Stimulated activated CD4-positive, alpha-beta T cell treated with anti-CD3 and anti-CD28 coated beads, Interleukin-1b, Interleukin-23, amount 100 ng/mL, for 48 hours (primary cell): ENCODE measurements at places on chromosomes 7 and 10.

DNA sequence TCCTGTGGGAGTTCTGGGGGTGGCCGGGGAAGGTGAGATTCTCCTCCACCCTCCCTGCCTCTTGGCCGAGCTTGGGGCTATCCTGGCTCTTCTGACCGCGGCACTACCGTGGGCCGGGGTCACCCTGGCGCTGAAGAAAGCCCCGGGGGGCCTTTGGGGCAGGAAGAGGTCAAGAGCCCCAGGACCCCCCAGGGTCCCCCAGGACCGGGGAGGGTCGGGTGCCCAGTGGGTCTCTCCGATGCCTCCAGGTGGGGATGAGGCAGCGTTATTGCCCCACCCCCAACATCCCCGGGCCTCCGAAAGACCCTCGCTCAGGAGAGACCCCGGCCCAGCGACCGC, 439 bp upstream of the KNDC1 start:
- DNase-seq, result no peak

DNA sequence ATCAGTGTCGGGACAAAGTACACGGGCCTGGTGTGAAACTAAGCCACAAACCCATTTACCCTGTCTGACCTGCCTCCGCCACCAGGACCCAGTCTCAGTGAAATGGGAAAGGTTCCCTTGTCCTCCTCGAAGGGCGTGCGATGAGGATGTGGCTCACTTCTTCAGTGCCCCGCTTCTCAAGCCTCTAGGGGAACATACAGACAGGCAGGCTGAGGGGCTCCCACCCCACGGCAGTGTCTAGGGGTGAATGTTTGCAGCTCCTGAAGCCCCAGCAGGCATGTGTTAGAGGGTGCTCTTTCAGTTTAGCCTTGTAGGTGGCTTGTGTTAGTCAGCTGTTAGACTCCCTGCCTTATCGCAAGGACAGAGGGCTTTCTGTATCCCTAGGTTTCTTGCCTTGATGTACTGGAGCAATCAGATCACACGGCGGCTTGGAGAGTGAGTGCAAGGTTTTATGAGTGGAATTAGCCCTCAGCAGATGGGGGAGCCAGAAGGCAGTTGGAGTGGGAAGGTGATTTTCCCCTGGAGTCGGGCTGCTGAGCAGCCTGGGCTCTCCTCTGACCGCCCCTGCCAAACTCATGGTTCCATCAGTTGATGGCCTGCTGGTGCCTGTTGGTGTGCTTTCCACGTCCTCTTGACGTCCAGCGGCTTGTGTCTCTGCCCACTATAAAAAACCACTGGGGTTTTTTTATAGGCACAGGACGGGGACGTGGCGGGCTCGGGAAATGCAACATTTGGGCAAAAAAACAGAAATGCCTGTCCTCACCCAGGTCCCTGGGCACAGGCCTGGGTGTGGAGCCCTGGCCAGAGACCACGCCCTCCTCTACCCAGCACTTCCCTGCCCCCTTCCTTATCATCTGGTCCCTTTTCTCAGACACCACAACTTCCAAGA, 759 bp downstream of the NUDT1 start:
- peak; percentile 11 for DNase-seq

- DNase-seq, result no peak
These were observed 211.3 kb downstream of the BICC1 start for GRCh38 chr10:58723966-58724365.

GRCh38 chr7:84137812-84138211, 56.8 kb downstream of the SEMA3A start:
- DNase-seq, result no peak

GRCh38 chr7:40057292-40057691, 77.1 kb downstream of the MPLKIP start:
- DNase-seq, result no peak

GRCh38 chr10:90530521-90530920, 327.3 kb downstream of the HTR7 start:
- DNase-seq, result no peak

GRCh38 chr7:142365410-142365842, 107.6 kb upstream of the PRSS58 start:
- DNase-seq, result no peak

DNA sequence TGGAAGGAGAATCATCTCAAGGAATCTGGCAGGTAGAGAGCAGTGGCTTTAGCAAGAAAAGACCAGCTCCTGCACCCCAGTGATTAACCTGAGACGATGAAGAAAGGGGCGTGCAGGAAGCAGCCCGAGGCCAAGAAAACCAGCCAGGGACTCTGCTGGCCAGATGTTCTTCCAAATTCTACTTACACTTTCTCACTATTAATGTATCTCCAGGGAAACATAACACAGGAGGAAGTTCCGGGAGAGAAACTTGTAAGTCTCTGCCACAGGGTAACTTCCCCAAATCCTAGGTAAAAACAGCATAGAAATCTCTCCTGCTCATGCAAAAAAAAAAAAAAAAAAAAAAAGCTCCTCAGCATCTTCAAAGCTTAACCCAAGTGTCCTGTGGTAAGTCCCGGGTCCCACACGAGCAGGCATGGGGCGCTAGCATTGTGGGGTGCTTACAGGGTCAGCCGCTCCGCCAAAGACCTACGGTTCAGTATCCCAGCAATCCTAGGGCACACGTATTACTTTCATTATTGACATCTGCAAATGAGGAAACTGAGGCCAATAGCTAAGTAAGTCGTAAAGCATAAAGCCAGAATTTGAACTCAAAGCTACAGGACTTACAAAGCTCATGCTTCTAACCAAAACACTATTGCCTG, 97.2 kb upstream of the GNA12 start:
- no peak for DNase-seq

DNA sequence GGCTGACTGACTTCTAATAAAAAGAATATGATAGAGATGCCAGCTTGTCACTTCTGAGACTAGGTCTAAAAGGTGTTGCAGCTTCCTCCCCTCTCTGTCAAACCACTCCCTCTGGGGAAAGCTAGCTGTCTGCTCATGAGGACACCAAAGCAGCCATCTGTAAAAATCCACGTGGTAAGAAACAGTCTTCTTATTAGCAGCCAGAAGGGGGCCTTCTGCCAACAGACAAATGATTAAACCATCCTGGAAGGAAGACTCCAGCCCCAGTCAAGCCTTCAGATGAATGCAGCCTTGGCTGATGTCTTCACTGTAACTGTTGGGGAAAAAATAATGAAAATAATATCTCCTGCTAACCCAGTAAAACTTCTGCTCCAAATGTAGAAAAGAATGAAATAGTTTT, 41.9 kb upstream of the DAGLB start:
- no peak for DNase-seq

GRCh38 chr10:75446508-75446907, 15.1 kb downstream of the LRMDA start:
- no peak for DNase-seq

DNA sequence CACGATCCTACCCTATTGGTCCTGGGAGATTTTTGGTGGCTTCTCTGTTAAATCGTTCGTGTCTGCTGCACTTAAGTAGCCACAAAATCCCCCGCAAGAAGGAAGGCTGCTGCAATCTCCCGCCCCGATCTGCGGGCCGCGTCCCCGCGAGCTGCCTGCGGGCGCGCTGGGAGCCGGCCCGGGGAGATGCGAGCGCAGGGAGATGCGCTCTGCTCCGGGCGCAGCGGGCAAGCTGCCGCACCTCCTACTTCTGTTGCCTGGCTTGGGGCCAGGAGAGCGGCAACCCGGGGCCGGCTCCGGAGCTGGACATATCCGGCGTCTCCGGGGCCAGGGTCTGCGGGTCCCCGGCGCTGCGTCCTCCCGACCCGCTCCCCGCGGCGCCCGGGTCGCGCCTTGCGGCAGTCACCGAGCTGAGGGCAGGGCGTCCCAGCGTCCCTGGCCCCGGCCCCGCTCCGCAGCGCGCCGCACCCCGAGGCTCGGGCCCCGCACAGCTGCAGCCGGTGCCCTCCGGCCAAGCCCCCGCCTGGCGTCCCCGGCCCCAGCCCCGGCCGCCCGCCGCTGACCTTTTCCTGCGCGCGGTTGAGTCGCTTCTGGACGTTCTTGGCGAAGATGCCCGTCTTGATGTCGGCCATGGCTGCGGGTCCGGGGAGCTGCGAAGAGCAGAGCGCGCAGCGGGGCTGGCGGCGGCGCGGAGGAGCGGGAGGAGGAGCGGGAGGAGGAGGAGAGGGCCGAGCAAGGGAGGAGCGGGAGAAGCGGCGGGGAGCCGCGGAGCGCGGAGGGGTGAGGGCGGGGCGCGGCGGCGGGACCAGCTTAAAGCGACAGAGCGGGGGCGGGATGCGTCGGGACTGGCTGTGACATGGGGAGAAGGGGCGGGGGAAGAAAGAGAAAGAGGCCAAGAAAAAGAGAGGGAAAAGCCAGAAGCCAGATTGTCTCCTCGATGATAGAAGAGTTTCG, at the start of gene AMPH:
TSS of gene AMPH (minus strand) at position 654 of the 954 bp plus-strand sequence. CDS start at position 632, 22 bp downstream.
- peak; percentile 20 for DNase-seq

- no peak for DNase-seq
These were observed 27.2 kb upstream of the PFKFB3 start for GRCh38 chr10:6175329-6176055.

- no peak for DNase-seq
These were observed 711.2 kb upstream of the NRP1 start for GRCh38 chr10:34045571-34046190.

GRCh38 chr10:122292376-122292775, 21.3 kb downstream of the BTBD16 start:
- no peak for DNase-seq

DNA sequence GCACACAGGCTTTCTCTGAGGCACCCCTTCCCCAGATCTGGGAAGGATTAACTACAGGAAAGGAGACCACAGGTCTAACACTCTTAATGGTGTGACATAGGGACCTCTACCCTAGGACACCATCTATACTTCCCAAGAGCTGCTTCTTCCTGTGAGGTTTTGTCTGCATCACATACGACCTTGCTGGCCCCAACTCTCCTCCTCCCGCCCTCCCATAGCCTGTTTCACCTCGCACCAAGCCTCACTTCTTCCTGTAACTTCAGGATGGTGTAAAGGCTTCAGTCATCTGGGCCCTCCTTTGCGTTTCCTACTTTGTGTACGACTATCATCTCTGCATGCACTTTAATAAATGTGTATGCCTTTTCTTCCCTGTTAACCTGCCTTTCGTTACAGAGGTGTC, 274.3 kb downstream of the KLF6 start:
- no peak for DNase-seq

DNA sequence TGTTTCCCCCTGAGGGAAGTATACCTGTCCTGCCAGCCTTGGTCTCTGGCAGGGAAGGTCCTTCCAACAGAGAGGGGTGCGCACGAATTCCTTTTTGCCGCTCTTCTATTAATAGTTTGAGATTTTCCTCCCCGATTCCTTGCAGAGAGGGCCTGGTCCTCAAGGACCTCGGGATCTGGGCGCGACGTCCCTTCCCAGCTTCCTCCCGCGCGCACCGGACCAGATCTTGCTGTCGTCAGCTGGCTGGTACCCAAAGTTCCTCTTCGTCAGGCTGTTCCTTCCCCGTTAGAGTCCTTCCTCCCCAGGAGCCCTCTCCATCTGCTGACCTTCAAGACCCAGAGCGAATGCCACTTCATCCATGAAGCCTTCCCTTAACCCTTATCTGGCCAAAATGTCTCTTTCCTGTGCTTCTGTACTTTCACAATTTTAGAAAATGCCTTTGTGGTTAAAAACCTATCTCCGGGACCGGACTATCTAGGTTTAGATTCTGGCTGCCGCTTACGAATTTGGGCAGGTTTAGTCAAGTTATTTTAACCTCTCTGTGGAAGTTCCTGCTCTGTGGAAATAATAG, 851 bp upstream of the GOT1 start:
- peak; percentile 6 for DNase-seq

DNA sequence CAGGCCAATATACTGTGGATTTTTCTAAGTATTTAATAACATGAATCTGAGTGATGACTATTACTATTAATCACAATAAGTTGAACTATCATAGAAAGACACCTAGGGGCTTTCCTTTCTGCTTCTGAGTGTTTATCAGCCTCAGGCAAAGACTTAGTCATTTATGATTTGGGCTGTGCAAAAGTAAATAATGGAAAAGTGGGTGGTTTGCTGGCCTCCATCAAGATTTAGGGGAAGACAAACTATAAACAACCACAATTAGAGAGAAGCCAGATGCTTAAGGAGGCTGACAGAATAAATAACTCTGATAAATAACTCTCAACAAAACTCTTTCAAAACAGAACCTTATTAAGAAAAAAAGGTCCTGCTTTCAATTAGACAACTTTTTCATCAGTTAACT, 64.7 kb downstream of the MACC1 start:
- no peak for DNase-seq
